ENCODE measurements at places on chromosomes 2 and 18.

DNA sequence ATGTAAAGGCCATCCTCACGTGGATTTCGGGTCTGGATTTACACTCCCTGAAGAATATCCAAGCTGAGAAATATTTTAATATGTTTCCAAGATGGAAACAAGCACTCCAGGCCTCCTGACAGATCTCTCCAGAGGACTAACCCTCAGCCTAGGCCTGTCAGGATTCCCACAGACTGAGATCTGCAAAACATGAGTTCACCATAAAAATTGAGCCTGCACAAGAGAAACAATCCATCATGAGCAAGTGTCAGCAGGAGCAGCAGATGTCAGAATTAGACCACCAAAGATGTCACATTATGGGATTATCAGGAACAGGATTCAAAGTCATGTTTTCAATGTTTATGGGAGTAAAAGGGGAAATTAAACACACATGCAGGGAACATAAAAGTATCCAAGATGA lies 191.3 kb downstream of the TFCP2L1 start:
- DNase-seq, result peak; percentile 8

- DNase-seq, result no peak
Measured at GRCh38 chr2:211516537-211516936, 960.1 kb downstream of the CPS1 start.

- no peak for DNase-seq
Measured at GRCh38 chr2:177783091-177783490, 289.5 kb downstream of the PDE11A start.

DNA sequence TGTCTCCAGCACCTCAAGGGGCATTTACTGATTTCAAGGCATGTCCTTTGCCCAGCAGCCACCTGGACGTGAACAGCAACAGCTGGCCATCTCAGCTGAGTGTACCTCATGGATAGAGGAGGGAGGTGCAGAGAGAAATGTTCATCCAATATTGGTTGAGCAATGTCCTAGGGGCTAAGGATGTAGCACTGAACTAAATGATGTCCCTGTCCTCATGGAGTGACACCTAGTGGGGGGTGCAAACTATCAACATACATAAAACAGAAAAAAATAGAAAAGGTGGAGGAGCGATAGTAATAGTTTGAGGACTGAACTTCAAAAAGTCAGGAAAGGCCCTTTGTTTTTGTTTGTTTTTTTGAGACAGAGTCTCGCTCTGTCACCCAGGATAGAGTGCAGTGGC lies 4.8 kb upstream of the UGGT1 start:
- DNase-seq, result no peak

DNA sequence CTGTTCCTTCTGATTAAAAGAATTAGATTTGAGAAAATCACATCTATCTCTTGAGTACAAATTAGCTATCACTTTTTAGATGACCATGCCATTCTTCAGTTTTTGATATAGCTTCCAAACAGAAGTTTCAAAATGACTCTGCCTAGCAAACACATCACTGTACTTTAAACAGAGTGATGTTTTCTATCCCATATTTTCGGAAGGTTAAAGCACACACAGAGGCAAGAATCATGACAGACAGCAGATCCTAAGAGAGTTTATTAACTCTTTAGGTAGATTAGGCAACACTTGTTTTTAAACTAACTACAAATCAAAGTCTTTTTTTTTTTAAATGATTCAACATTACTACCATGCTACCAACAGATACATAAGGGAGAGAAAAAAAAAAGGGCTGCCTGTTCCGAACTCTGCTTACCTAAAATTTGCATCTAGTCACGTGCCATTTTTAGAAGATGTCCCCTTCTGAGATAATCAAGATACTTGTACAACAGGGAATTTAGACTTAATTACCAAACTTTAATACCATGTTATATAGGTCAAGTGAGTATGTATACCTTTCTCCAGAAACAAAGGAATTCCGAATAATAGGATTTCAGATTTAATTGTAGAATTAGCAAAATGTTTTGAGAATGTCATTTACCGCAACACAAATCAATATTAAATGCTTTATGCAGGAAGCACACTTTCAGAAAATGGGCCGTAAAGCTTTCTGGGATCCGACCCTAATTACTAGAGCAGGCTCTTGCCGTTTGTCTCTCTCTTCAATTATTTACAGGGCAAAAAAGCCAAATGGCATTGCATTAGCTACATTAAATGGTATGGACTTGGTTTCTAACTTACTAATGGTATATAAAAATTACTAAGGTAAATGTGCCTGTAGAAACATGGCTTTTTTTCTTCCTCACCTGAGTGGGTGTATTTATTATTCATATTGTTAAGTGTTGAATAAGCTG lies 2.6 kb downstream of the RBMS1 start:
- DNase-seq, result peak; percentile 7
